Fibroblast of lung (primary cell): ENCODE measurements at places on chromosomes 4 and X. TPM values are rescaled to one million over a fixed set of nuclear protein-coding genes. Genes with fewer than 3 reads are reported as not detected.
A peak's percentile ranks its signal among the peaks of the same experiment; 100 is the strongest.

GRCh38 chr4:147843162-147843561 lies 111.3 kb downstream of the ARHGAP10 start:
- no peak for DNase-seq

DNA sequence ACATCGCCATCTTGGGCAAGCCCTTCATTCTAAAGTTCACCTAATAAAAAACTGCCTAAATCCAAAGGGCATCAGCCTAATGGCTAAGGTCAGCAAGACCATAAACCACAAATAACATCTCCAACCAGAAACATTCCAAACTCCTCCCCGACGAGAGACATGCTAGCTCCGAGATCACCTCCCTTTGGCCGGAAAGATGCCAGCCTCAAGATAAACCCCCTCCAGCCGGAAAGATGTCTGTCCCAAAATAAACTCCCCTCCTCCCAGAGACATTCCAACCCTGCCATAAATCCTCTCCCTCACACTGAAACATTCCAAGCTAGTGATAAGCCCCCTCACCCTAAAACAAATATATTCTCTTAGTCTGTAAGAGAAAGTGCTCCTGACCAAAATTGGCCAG lies 13.3 kb upstream of the DYNLT3 start:
- no peak for DNase-seq

DNA sequence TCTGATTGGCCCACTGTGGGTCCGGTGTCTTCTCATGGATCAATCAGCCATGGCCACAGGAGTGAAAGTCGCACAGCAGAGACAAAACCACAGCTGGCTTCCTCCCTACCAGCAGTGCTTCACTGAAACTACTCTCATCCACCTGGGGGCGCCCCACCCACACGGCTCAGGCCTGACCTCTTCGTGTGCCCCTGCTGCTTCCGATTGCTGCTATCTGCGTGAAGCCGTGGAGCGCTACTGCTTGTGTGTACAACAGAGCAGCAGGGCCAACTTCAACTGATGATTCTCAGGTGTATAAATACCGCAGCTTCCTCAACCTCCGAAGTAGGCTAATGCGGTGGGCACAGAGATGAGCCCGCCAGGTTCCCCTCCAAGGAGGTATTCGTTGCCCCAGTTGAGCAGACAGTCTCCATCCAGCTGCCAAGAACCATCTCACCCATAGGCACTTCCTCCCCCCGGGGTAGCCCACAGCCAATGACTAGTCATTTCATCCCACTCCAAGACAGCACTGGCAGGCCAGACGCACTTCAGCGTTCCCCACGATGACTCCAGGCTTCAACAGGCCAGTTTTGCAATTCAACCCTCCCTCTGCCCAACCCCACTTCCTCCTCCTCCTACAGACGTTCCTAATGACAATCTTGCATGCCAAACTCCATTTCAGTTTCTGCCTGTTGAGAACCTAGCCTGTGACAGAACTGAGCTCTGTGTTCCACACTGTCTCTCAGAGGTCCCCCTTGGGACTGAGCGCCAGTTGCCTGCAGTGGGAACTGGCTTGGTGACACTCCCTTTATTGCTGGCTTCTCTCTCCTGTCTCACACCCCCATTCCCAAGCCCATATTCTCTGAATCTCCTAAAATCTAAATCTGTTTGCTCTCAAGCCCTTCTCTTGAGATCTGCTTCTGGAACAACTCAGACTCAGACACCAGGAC lies 41.3 kb upstream of the ATP6AP2 start:
- DNase-seq: peak; percentile 58

DNA sequence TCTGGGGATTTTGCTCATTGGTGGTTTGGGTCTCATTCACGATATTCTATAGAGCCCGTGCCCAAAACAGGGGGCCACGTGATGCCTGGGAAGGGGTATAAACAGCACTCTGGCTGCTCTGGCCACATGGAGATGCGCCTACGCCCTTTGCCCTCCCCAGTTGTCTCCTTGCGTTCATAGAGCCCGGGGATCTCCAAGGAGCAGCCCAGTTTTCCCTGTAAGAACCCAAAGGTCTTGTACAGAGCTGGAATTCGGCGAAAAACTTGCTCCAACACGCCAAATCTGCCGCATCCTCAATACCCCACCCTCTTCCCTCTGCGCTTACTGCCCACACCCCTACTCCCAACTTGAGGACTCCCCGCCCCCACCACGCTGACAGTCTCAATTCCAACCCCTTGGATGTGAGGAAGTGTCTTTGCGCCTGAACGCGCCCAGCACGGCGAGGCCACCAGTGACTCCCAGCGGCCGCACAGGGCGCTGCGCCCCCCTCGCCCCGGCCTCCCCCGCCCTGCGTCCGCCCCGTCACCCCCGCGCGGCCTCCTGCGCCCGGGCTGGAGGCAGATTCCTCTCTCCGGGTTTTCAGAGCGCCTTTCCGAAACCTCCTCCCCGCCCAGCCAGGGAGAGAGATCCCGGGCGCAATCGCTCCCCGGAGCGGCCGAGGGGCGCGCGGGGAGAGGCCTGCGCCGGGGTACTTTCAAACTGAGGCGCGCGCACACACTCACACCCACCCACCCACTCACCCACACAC lies at the start of gene NHS:
TSS of gene NHS (plus strand) at position 582 of the 748 bp plus-strand sequence. CDS start 558 bp downstream, outside the sequence.
- peak; percentile 78 for DNase-seq

GRCh38 chrX:85012098-85012497 lies 8.4 kb downstream of the APOOL start:
- no peak for DNase-seq

GRCh38 chr4:92066485-92066884 lies 237.3 kb upstream of the GRID2 start:
- no peak for DNase-seq

ITM2A gene
- polyA plus RNA-seq: 0.22 and 0.50 TPM in 2 replicates

DNA sequence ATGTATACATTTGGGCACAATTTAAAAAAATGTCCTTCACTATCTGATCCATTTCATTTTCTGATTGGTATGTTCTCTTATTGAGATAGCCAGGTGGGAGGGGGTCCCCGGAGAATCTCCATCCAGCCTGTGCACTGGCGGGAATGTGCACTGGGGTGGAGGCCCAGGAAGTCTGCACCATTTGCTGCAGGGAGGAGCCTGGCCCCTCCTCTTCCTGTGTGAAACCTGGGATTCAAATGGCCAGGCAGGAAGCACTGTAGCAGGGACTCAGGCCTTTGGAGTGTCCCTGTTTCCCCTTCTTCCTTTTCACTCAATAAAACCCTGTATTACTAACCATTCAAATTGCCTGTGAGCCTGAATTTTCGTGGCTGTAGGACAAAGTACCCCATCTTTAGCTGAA lies 44.3 kb downstream of the GPRIN3 start:
- no peak for DNase-seq

- no peak for DNase-seq
These were observed 202.8 kb downstream of the SHROOM3 start for GRCh38 chr4:76637712-76638361.
